ENCODE measurements at places on chromosomes 11 and 22.

DNA sequence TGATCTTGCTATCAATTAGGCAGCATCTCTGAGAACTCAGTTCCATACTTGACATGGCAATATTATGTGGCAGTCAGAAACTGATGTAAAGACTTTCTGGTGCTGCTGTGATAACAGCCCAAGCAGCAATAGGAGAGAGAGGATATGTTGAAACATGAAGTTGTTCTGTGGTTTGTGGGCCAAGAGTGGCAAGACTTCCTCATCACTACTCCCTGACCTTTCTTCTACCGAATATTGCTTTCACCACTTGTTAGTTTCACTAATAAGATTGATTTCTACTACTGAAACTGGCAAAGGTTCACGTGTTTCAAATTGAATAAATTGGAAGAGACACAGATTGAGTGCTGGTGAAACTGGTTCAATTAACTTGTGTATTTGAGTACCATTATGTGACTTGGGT lies 852.6 kb upstream of the RAG2 start:
- DNase-seq = no peak

DNA sequence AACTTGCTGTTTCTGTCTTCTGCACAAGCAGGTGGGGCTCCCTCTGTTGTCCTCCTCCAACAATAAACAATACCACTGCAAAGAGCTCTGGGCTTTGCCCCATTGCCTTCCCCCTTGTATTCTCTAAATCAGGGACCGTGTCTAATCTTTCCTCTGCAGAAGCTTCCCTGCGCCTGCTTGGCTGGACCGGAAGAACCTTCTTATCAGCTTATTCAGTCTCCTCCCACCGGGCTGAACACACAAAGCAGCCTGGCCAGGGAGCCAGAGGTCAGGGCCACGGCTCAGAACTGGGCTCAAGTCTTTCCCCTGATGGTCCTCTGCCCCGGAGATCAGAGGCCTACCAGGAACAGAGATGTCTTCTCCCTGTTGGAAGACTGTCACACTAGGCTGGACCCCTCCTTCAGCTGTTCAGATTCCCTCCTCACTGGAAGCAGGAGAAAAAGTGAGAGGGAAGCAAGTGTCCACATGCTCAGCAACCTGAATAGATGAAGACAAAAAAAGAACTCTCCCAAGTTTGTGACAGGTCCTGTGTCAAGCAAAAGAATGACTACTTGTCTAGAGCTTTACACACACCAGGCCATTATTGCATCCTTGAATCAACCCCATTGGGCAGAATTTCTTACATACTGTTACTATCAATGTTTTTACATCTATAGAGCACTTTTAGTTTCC lies 63.7 kb downstream of the RAB30 start:
- DNase-seq = no peak

DNA sequence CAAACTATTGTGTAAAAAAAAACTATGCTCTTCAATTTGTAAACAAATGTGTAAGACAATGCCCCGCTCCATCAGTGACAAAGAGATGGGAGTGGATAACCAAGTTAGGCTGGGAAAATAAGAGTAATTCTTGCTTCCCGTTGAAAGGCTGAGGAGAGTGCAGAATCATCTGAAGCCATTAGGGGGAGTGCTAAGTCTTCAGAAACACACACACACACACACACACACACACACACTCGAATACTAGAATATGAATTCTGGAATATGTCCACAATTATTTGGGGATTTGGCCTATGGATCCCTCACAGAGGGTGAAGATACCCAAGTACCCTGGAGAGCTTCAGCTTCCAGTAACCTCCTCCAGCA lies 27.8 kb upstream of the ROBO3 start:
- no peak for DNase-seq

DNA sequence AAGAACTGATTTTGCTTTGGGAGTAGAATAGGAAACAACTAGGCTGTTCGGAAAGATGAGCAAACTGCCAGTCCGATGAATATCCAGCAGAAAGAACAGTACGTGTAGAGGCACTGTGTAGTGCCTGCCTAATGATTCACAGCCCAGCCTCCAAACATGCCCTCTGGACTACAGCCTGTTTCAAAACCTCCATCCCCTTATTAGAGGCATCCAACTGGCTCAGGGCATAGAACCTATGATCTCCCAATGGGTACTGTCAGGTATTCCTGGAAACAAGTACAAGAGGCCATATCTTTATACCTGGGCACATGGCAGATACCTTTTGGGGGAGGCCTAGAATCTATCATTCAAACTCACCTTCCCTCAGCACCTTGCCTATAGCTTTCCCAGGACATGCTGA lies 4.9 kb downstream of the RRP8 start:
- DNase-seq = no peak

- no peak for DNase-seq
Observed at GRCh38 chr11:60842668-60843600, 1.0 kb downstream of the CCDC86 start.
